ENCODE measurements at places on chromosomes 4 and X.

GRCh38 chrX:115642311-115642710, 81.3 kb downstream of the PLS3 start:
- DNase-seq = no peak

DNA sequence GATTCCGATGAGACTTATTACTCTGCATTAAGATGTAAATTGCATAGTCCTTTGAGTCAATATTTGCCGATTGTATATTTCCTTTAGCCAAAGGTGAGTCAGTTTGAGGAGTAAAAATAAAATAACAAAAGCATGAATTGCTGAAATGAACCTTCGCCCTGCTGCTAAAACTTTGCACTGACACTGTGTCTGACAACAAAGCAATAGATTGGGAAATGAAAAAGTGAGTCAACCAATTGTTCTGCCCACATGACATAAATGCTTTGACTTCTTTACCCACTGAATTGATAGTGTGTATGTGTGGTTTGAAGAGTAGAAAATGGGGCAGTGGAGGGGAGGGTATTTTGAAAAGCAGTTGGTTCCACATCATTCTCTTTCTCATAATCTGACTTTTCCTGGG, 88.4 kb upstream of the AFF2 start:
- no peak for DNase-seq

GRCh38 chrX:54044877-54045338, 635 bp upstream of the PHF8 start:
- no peak for DNase-seq

DNA sequence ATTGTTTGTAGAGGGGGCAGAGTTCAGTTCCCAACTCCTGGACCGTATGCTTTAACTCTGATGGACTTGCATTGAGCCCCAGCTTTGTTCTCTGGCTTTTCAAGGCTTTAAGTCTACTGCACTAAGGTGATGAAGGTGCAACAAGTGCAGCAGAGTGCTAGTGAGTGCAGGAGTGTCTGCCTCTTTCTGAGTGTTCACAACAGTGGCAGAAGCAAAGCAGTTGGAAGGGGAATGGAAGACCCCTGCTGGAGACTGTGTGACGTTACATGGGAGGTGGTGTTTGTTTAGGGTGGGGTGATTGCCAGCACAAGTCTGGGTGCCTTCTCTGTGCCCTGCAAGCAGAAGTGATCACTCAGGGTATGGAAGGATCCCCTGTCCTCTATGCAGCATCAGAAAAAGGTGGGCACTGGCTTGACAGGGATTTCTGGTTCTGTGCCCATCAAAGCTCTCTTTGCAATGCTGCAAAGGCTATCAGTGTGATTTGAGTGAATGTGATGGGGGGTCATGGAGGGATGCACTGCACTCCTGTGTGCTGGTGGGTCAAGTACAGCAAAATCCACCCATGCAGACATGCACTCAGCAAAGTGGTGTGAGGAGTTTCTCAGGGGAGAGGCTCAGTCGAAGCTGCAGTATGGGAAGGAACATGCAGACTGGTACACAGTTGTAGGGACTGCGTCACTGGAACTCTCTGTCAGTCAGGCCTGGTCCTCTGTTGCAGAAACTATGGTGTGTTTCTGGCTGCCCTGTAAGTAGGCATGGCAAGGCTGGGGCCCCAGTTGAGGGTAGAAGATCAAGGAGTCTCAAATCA, 70.9 kb upstream of the UGT2B7 start:
- no peak for DNase-seq

DNA sequence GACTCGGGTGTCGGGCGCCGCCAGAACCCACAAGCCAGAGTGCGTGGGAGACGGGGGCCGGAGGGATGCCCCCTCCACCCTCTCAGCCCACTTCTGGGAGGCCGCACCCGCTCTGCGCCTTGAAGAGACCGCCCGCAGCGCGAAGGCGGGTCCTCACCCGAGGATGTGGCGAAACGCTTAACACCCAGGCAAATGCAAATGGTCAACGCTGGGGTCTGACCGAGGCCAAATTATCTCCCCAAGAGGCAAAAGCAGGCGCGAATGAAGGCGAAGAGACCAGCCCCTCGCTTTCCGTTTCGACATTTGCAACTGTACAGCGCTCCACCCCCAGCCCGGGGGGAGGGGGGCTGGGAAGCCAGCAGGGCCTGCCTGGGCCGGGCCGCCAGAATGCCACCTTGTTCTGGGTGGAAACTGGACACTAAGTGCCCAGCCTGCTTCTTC, 137.7 kb upstream of the ZIC3 start:
- no peak for DNase-seq

Data from cortex of kidney (tissue), 1 donor.